ENCODE measurements at places on chromosomes 7 and 10. TPM values are rescaled to one million over a fixed set of nuclear protein-coding genes. Genes with fewer than 3 reads are reported as not detected.

- DNase-seq, result no peak
Measured at GRCh38 chr10:126586128-126586527, 84.4 kb downstream of the C10orf90 start.

DNA sequence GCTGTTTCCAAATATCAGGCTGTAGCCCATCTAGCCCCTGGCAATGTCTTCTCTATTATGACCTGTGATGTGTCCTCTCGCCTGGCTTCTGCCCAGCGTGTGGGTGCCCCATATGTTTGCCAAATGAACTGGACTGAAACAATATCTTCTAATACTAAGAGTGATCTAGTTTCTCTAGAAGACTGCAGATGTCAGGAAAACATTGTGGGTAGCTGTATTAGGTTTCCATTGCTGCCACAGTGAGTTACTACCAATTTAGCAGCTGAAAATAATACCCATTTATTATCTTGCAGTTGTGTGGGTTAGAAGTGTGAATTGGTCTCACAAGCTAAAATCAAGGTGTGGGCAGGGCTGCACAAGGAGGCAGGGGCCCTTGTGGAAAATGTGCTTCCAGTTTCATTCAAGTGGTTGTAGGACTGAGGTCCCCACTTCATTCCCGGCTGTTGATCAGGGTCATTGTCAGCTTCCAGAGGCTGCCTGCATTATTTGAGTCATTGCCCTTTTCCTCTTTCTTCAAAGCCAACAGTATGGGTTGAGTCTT is 202.8 kb upstream of the BMPER start:
- no peak for DNase-seq

DNA sequence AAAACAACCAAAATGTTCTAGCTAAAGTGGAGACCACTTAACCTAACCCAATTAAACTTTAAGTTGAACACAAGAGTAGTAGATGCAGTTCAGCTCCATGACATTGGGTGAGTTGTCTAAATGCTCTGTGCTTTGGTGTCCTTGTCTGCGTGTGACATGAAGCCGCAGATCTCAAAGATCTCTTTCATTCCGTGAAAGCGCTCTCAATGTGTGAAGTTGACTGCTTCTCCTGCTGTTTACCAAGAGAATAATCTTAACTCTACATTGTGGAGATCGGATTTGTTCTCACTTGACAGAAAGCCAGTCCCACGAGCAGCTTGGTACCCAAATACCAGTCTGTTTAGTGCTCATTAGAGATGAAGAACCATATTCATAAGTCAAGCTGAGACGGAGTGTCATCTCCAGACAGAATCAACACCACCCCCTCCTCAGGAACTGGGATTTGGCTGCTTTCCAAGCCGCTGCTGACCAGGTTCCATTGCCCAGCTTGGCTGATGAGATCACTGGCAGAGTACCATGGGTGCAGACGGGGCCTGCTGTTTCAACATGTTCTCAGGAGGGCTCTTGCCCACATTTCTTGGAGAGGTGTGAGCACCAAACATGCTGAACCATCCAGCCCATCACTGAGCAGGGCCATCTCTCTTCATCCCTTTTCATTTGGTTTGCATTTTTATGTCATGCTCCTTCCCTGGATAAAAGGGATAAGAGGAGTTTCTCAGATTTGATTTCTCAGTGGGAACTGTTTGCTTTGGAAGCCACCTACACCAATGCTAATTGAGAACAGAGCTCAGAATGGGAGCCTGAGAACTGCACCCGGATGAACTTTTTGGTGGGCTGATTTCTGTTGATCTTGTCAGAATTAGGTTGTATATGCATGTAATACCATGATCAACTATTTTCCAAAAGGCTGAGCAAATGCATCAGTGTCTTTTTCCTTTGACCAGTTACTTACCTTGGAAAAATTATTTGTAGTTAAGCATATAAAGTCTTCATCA is 95.8 kb upstream of the AGBL3 start:
- DNase-seq, result no peak

DNA sequence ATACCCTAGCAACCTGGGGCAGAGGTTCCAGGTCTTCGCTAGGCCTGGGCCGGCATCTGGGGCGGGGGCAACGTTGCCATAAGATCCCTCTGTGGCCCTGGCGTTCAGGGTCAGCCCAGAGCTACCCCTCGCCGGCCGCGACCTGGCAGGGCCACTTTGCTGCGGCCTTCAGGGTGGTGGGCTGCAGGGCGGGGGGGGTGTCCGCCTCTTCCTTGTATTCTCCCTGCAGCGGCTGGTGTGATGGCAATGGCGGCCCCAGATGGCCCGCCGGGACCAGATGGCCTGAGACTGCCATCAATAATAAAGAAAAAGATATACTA is 539.2 kb upstream of the POT1 start:
- DNase-seq, result no peak

GRCh38 chr10:114967071-114967470 is 29.1 kb downstream of the TRUB1 start:
- no peak for DNase-seq

The CLCN1 gene
- total RNA-seq, result not detected

- DNase-seq, result no peak
Measured at GRCh38 chr10:123885406-123886170, 6.0 kb downstream of the CPXM2 start.

DNA sequence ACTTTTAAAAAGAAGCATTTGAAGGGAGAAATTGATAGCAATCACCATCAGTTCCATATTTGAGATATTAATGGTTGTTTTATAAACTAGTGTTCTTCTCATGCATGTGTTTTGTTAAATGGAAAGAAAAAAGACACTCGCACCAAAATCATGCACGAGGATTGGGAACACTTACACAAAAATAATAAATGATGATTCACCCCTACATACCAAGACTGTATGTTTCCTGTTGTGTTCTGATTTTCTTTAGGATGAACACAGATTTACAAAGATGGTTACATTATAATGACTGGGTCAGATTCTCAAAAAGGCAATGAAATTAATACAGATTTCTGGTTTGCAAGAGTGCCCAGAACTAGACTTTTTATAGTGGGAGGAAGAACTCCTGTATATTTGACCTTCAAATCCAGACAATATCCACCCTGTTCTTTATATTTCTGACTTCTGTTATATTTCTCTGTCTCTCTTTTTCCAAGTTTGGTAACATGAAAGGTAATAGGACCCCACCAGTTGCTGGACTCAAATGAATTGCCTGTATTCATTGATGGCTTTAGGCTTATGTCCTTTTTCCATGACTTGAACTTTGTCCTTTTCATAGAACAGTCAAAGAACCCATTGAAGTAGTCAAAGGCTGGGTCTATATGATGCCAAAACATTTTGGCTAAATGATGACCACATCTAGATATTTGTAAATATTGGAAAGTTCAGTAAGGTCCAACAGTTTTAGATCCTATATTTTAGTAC is 54.4 kb downstream of the SEMA3A start:
- no peak for DNase-seq

DNA sequence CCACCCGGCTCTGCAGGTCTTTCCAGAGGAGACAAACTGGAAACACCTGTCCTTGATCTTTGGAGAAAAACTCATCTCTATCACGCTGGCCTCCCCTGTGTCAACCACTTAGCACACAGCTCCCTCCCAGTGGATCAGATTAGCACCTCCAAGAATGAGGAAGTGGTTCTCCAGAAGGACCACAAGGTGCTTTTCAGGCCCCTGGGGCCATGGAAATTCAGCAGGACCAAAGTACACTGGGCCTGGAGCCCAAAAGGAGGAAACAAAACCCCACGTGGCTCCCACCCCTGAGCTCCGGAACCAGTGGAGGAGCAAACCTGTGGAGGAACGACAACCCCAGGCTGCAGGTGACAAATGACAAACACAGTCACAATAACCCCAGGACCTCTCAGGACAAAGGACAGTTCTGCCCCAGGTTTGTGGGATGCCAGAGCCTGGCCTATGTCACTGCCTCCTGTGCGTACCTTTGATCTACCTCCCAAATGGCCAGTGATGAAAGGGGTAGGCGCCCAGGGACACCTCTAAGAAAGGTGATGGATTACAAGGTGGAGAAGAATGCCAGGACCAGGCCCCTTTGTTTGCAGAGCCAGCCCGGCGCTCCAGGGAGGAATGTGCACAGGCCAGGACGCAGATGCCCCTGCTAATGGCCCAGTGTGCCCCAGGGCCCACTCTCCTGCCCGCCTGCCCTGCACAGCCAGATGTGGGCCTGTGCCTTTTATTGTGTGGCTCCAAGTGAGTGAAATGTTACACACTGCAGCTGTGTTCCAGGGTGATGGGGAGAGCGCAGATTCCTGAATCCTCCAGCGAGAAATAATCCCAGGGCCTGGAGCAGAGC is 5.7 kb downstream of the TNS3 start:
- DNase-seq, result no peak

GRCh38 chr10:122696687-122697086 is 3.0 kb downstream of the C10orf120 start:
- no peak for DNase-seq

The TMEM236 gene
- 0.05 TPM for total RNA-seq

DNA sequence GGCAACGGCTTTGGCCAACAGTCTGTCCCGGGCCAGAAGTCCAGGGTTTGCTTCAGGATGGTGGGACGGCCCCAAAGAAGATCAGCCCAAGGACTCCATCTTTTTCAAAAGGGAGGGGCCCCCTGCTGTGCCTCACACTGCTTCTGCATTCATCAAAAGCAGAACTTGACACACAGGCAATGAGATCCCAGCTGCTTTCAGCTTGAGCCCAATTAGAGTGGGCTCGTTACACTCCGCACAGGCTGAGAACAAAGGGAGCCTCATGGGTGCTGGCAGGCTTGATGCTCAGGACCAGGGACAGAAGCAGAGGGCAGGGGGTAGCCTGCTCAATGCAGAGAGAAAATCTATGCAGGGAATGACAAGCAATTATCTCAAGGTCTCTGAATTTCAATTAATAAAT is 45.5 kb downstream of the VOPP1 start:
- no peak for DNase-seq

The SORCS3 gene
- 2.1 TPM for total RNA-seq

- DNase-seq, result no peak
Measured at GRCh38 chr10:80356989-80357850, 639 bp downstream of the DYDC2 start.

- DNase-seq, result no peak
Measured at GRCh38 chr7:65463184-65463583, 89.5 kb downstream of the ZNF92 start.

DNA sequence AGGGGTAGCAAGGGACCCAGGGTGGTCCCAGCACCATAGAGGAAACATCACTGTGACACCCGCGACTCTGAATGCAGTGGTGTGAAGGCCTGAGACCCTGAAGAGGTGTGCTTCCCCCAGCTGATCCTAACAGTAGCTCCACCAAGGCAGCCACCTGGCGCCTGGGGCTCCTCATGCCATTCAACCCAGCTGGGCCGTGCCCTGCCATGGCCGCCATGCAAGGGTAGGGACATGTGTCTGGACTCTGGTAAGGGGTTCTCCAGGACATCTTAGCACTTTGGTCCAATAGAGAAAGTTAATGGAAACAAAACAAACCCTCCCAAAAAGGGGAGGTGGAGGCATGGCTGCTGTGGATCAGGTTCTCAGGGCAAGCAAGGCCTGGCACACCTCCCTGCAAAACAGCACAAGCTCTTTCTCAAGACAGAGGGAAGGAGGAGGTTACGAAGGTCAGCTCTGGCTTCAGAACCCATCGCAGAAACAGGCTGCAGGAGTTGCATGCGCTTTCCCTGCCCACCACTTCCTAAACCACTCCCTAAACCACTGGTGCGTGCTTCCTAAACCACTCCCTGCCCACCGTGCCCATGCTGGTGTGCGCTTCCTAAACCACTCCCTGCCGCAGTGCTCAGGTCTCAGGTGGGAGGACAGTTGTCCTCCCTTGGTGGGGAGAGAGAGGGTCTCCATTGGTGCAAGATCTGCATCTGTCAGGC is 108.7 kb downstream of the LARP4B start:
- no peak for DNase-seq

- DNase-seq, result peak; percentile 29
Measured at GRCh38 chr7:142516038-142516501, 233.2 kb upstream of the PRSS1 start.

The DPYSL4 gene
- 0.96 TPM for total RNA-seq

- no peak for DNase-seq
Measured at GRCh38 chr7:16114633-16115032, 306.7 kb downstream of the CRPPA start.

DNA sequence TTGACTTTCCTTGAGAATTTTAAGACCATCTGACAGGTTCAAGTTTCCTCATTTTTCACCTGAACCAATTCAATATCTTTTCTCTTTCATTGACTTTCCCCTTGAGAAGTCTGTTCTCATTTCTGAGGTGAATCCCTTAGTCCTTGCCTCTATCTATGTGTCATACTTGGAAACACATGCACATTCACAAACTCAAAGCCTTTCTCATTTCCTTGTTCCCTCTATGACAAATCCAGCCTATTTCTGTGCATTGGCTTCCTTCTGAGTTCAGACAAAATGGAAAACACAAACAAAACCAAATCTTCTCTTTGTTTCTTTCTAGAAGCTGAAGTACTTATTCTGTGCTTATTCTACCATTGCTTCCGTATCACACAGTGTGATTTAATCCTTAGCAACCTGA is 13.8 kb downstream of the PTTG1IP2 start:
- no peak for DNase-seq

The EEF1AKMT2 gene
- 16.7 TPM for total RNA-seq

GRCh38 chr10:33099748-33100147 is 141.7 kb upstream of the ITGB1 start:
- no peak for DNase-seq
